ENCODE measurements at places on chromosomes 2 and 18.

DNA sequence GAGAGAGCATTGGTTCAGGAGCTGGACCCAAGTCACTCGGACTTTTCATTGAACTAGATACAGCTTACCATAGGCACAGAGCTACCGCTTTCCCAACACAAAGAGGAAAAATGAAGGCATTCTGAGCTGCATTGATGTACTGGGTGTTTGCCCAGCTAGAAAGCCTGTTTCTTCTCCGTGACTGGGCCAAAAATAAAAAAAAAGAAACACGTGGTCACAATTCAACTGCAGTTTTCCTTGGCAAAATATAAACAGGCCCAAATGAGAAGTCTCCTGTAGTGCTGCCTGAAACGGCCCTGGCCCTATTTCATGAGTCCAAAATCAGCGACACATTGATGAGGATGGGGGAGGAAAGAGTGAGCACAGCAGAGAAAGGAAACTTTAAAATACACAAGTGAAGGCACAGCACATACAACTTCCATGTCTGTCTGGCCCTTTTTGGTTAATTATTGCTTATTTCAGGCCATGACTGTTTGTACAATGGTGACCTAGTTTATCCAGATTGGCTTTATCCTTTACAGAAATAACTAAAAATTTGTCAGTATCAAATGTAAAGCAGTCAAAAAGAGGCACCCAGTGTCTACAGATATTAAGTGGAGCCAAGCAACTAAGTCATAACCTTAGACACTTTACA is 179.7 kb downstream of the ICOS start:
- DNase-seq, result no peak

GRCh38 chr2:224563537-224563936 is 21.6 kb downstream of the CUL3 start:
- DNase-seq, result no peak

DNA sequence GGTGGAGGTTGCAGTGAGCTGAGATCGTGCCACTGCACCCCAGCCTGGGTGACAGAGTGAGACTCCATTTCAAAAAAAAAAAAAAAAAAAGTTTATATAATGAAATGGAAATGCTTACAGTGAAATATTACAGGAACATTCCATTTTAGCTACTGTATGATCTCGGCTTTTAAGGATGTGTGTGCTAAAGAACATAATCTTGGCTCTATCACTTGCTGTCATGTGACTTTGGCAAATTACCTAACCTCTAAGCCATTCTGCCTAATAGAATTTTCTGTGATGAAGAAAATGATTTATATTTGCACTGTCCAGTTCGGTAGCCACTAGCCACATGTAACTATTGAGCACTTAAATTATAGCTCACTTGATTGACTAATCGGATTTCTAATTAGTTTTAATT is 36.3 kb downstream of the SMAD4 start:
- DNase-seq, result no peak

GRCh38 chr2:17578466-17578928 is 38.0 kb downstream of the VSNL1 start:
- no peak for DNase-seq

DNA sequence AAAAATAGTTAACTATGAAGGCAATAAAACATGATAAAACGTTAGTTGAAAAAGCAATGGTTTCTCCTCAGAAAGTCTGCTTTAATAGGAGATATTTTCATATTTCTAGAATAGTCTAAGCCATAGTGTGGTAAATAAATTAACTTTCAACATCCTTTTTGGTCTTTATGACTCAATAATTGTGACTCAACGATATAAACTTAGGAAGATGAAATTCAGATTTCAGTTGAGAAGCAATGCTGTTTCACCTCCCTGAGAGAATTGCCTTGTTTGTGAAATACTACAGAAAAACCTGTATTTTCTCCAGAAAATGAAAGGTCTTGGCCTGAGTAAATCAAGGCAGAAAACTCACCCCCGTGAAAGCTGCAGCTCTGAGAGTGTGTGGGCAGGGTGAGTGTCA is 166.9 kb downstream of the ETAA1 start:
- no peak for DNase-seq

DNA sequence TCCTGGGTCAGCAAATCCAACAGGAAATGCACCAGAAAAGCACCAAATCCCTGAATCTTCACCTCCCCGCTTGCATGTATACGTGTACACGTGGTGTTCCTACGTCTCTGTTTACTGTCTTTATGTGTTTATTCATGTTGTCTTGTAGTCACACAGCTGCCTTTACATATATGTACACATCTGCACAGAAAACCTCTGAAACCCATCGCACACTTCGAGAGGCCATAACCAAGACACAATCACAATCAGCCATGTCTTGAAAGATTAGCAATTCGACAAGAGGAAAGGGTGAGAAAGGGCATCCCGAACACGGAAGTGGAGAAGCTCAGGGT is 98.1 kb downstream of the PLB1 start:
- DNase-seq, result no peak

DNA sequence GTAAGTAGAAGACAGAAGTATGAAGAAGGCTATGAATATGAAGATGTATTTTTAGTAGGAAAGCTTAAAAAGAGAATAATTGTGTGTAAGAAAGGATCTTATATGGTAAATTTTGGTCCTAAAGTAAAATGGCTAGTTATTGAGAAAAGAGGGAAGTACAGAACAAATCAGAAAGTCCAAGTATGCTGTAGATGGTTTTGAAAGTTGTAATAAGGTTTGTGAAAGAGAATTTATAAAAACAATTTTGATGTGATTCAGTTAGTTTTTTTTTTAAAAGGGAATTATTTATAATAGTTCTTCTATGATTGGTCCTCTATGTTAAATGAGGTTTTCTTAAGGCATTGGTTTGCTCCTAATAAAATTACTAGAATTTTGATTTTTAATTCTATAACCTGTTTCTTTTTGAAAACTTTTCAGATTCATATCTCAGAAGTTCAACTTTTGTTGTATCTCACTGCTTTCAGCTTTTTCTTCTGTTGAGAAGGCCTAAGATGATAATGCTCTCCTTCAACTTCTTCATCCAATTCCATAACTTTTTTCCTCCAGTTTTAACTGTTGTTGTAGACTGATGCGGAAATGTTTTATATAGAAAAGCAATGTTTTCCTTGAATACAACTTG is 322.7 kb downstream of the NOL4 start:
- DNase-seq, result no peak

DNA sequence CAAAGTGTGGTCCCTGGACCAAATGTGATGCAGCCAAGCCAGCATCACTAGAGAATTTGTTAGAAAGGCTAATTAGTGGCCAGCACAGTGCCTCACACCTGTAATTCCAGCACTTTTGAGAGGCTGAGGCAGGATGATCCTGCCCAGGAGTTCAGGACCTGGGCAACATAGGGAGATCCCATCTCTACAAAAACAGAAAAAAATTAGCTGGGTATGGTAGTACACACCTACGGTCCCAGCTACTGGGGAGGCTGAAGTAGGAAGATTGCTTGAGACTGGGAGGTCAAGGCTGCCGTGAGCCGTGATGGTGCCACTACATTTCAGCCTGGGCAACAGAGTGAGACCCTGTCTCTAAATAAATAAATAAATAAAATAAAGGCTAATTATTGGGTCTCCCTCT is 69.9 kb upstream of the FZD5 start:
- no peak for DNase-seq

DNA sequence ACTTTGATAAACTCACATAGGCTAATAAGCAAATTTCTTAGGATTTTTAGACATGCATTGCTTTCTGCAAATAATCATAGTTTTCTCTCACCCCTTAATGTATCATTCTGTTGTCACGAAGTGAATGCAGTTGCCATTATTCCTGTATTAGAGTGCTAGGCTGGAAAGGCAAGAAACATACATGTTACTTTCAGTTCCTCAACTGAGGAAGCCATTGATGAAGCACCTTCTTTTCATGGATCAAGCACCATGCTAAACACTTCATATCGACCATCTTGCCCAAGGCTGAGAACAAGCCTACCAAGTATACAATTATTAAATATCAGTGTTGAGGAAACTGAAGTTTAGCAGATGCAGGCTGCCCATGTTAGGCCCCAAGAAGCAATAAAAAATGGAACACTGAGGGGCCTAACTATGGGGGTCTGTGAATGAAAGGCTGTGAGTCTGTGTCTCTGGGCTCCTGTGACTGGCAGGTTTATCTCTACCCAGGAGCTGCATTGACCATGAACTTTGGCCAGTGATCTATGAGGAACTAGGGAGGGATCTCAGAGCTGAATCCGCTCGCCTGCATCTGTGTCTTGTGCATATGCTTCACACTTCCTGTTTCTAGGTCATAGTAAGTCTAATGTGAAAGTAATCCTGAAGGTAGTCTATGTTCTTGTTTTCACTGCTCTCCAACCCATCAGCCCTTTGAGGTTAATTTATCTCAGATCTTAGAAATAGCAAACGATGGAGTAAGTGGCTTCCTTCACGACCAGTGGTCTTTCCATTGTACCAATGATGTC is 16.0 kb upstream of the TSPYL6 start:
- no peak for DNase-seq

GRCh38 chr2:200578778-200579177 is 7.0 kb upstream of the AOX1 start:
- no peak for DNase-seq
